ENCODE measurements at places on chromosomes 5 and 9.
A peak's percentile ranks its signal among the peaks of the same experiment; 100 is the strongest.

DNA sequence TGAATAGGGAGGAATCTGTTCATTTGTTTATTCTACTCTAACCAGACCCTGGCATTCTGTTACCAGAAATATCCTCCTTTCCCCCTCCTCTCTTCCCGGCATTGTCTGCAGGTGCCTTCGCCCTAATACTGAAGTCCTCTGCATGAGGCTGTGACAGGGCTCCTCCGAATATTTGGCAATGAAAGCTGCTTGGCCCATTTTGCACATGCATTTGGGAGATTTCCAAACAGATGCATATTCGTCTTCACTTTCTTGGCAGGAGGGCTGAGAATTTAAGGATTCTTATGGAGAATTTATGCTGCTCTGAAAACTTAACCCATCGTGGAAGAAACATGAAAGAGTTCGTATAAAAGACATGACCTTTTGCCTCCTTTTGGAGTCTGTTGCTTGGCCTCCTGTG is 484.0 kb downstream of the ZNF608 start:
- no peak for DNase-seq
- no peaks in the 10 kb centered on the region for H3K27me3 ChIP-seq
- H3K36me3 ChIP-seq = no peaks in the 10 kb centered on the region
- no peak overlapping the region for H3K27ac ChIP-seq
- H3K4me3 ChIP-seq = no peak overlapping the region

GRCh38 chr5:37738057-37738691 is 101.7 kb downstream of the GDNF start:
- H3K27me3 ChIP-seq = no peaks in the 10 kb centered on the region
- no peak overlapping the region for H3K4me3 ChIP-seq
- H3K27ac ChIP-seq = peak overlapping the region; percentile 50
- peaks cover 35% of the 10 kb centered on the region for H3K4me1 ChIP-seq

- no peaks in the 10 kb centered on the region for H3K36me3 ChIP-seq
- H3K27ac ChIP-seq = no peak overlapping the region
- H3K4me3 ChIP-seq = no peak overlapping the region
- no peaks in the 10 kb centered on the region for H3K4me1 ChIP-seq
Measured at GRCh38 chr9:21413624-21414023, 4.7 kb downstream of the IFNA8 start.

- no peak overlapping the region for H3K4me3 ChIP-seq
- H3K36me3 ChIP-seq = no peaks in the 10 kb centered on the region
- no peaks in the 10 kb centered on the region for H3K27me3 ChIP-seq
- no peak for DNase-seq
- H3K27ac ChIP-seq = no peak overlapping the region
Measured at GRCh38 chr5:18113721-18114120, 479.5 kb downstream of the TAF11L14 start.

GRCh38 chr5:14171046-14171445 is 27.9 kb downstream of the TRIO start:
- no peaks in the 10 kb centered on the region for H3K36me3 ChIP-seq
- no peaks in the 10 kb centered on the region for H3K27me3 ChIP-seq
- H3K4me1 ChIP-seq = peaks cover 73% of the 10 kb centered on the region
- no peak overlapping the region for H3K4me3 ChIP-seq
- DNase-seq = no peak

Data from SK-N-SH (cell line).